ENCODE measurements at places on chromosomes 3 and 15.
A peak's percentile ranks its signal among the peaks of the same experiment; 100 is the strongest.

- DNase-seq = no peak
These were observed 60.9 kb upstream of the ITGA11 start for GRCh38 chr15:68492855-68493254.

- DNase-seq = no peak
These were observed 584.9 kb downstream of the AGBL1 start for GRCh38 chr15:86664581-86664980.

GRCh38 chr3:6821411-6821810 is 39.5 kb upstream of the GRM7 start:
- no peak for DNase-seq

- no peak for DNase-seq
These were observed 317.5 kb upstream of the SGO1 start for GRCh38 chr3:20503394-20504082.

- peak; percentile 82 for DNase-seq
These were observed 778 bp upstream of the THBS1 start for GRCh38 chr15:39580117-39580484.

DNA sequence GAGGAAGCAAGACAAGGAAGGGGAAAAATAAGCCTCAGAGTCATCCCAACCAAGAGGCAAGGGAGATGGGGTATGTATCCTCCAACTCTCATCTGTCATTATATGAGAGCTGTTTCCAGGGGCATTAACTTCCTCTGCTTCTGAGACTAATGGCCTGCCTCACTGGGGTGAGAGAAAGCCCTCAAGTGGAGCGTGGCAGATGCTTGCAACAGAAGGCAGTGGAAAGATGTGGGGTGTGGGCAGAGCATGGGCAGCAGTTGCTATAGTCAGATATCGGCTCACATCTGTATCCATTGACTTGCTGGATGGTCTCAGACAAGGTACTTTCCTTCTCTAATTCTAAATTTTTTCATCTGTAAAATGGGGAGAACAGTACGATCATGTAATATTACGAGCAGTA is 81.7 kb upstream of the PLCL2 start:
- no peak for DNase-seq

GRCh38 chr3:64207289-64208080 is 17.8 kb downstream of the PRICKLE2 start:
- DNase-seq = no peak

DNA sequence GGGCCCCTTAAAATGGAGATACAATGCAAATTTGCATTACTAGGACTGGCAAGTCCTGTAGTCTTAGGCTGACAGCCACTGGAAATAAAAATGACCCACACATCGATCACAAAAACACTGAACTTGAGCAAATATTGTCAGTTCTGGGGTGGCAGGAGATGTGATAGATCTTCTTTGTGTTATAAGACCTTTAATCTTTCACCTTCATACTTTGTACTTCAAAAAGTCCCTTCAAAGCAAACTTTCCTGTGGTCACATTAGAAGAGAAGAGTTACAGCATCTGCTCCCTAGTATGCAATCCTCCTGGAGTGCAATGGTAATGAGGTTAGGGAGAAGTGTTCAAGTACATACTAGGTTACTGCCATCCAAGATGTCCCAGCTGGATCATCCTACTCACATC is 149.4 kb upstream of the KCNMB2 start:
- DNase-seq = no peak

DNA sequence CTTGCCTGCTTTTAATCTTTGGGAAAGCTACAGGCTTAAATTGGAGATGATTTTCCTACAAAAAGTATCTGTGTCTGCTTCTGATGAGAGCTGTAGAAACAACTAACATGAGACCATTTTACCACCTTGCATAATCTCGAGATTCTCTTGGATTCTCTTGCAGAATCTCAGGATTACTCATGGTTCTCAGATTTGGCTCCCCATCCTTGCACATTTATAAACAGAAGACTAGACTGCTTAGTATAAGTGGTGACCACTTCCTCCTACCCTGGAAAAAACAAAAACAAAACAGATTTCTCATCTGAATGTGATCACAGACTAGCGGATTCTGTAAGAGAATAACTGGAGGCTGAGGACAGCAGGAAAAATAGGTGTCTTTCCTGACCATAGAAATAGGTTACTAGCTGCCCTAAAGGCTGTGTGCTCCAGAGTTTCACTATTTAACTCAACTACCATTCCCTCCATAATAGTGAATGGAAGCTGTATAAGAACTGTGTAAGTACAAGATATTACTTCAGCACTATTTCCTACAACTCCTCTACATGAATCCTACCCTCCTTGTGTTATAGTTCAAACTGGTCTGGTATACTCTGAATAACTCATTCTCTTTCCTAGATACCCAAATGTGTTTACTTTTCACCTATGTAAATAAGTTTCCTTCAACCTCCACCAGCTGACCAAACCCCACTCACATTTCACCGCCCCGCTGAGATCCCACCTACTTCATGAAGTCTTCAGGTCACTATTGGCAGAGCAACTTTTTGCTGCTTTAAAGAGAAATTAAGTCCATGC is 122.2 kb upstream of the C2CD4B start:
- DNase-seq = no peak

- DNase-seq = peak; percentile 17
These were observed 55.0 kb downstream of the SETD5 start for GRCh38 chr3:9452417-9452816.

DNA sequence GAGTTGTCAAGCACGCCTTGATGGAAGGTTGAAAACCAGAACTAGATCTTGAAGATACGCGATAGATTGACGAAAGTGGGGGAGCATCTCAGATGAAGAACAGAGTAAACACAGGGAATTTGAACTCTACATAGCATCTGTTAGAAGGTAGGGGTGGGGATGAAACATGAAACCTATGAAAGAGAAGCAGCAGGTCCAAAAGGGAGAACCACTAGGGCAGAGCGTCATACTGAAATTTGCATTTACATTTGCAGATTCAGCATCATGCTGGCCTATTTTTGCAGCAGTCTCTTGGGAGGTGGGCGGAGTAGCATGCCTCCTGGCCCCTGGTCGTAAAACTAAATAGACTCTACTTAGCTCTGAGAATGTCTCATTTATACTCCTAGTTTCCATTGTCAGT is 46.1 kb upstream of the RASGRP1 start:
- DNase-seq = no peak

GRCh38 chr3:121436074-121436473 is 109.7 kb downstream of the POLQ start:
- no peak for DNase-seq

DNA sequence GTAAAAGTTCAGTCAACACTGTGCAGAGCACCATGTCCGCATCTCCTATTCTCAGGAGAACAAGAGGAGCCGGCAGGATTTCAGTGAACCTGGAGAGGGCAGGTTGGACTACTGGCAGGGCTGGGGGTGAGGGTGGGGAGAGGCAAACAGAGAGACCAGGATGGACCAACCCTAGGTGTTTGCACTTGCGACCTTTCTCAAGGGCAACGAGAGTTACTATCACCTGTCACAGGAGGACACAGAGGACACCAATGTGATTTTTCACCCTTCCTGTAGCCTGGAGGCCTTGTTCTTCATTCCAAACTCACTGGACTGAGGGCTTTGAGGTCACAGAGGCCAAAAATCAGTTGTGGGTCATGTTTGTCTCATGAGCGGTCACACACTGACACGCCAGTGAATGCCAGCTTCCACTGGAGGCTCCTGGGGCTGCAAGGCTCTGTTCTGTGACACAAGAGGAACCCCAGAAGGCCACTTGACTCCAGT is 89.5 kb downstream of the CPN2 start:
- DNase-seq = no peak

GRCh38 chr3:66353530-66353929 is 132.7 kb downstream of the SLC25A26 start:
- no peak for DNase-seq

DNA sequence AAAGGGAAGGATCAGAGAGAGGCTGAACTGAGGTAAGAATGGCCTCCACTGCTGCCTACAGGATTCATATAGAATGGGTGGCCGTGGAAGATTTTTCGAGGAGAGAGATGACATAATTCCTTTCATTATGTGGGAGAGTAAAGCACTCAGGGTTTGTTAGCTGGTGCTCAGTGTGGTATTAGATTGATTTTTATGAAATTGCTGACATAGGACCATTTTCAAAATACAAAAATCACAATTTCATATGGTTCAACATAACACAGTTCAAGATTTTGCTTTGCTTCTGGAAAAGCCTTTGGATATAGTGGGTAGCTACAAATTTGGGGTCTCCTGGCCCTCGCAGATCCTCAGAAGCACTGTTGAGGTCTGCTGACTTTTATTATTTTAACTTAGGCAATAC is 95.4 kb downstream of the KCNAB1 start:
- no peak for DNase-seq

DNA sequence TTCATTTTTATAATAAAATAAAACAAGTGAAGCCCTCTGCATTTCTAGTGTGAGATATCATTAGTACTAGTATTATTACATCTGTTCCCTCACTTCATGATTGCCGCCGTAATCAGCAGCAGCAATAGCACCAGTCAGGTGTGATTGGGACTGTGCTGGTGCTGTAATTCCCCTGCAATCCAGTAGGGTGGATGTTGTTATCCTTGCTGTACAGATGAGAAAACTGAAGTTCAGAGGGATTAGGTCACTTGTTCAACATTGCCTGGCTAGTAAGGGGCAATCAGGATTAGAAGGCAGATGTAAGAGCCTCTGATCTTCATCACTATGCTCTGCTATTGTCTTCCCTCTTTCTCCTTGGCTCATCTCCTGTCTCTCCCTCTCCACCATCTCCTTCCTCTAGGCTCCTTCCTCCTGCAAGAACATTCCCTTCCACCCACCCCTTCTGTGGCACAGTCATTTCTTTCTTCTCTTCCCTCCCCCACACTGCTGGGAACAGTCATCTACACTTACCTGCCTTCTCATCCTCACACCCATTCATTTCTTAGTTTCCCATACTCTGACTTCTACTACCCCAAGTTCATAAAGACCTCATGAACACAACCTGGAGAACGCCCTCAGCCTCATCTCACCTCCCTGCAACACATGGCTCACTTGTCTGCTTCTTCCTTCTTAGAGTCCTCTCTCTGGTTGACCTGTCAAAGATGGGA is 29.7 kb downstream of the CRYGS start:
- no peak for DNase-seq

DNA sequence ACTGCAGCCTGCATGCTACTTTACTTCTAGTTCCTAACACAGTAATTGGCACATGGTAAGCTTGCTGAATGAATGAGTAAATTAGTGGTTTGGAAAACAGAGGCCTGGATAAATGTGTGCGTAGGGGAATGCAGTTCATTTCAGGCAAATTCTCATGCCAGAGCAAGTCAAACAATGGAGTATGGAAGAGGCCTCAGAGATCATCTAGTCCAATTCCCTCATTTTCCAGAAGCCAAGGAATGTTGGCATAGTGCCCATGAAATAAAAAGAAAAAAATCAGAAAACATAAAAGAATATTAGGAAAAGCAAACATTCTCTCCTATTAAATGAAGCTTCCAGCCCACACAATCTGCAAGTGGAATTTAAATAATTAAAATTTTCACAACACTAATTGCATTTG is 92.4 kb downstream of the MB21D2 start:
- no peak for DNase-seq
